ENCODE measurements at places on chromosomes 6 and 20. TPM values are rescaled to one million over a fixed set of nuclear protein-coding genes. Genes with fewer than 3 reads are reported as not detected.

NMBR gene
- total RNA-seq: 0.74 TPM

- no peak for DNase-seq
Measured at GRCh38 chr6:105184921-105185320, 5.1 kb upstream of the POPDC3 start.

DUSP15 gene
- total RNA-seq: 13.2 TPM

DNA sequence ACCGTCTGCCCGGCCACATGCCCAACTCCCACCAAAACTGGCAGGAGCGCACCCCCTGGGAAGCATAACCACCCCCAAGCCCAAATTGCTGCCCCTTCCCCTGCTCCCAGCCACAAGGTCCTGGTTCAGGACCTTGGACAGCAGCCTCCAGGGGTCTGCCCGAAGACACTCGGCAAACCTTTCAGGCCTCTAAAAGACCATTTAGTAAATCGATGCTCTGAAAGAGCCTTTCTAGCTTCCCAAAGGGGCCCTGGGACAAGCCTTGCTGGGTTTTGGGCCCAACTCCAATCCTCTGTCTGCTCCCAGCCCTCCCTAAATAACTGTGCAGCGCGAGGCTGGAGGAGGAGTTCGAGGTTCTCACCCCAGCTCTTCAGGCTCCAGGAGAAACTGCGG lies 30.5 kb downstream of the GRM4 start:
- DNase-seq: peak; percentile 67

DYNLT2 gene
- 1.8 TPM for total RNA-seq

DNA sequence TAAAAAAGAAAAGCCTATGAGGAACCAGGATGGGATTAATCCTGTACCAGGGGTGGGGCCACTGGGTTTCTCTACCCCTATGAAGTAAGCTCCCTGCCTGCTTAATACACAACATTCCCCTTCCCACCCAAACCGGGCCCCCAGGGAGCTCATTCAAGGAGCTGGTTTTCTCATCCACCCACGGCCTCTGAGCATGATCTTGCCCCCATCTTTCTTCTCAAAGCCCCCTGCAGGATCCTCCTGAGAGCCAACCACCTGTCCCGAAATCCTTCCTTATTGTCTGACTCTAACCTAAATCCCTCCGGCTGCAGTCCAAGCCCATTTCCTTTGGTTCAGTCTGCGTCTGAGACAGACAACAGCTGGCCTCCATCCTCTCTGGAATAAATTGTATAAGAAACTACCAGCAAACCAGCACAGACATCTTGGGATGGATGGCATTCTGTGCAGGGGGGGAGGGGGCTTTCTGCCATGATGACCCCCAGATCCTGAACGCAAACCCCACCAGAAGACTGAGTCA lies 21.0 kb downstream of the KCNK5 start:
- no peak for DNase-seq

C20orf144 gene
- total RNA-seq: 0.27 TPM

DNA sequence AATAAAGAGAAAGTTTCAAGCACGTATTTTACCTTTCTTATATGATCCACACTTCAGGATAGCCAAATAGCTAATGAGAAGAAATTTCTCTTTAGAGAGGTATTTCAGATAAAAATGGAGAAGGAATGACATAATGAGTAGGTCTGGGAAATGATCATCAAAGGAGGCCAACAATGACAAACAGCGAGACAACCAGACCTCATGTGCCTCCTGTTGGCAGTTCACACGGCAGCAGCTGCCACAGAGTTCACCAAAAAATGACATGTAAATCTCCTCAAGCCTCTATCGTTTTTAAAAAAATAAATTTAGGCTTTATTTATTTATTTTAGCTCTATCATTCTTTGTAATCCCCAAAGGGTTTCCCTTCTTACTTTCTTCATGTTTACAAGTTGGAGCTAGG lies 47.7 kb downstream of the SLC2A12 start:
- DNase-seq: no peak
